ENCODE measurements at places on chromosomes 4 and X.

DNA sequence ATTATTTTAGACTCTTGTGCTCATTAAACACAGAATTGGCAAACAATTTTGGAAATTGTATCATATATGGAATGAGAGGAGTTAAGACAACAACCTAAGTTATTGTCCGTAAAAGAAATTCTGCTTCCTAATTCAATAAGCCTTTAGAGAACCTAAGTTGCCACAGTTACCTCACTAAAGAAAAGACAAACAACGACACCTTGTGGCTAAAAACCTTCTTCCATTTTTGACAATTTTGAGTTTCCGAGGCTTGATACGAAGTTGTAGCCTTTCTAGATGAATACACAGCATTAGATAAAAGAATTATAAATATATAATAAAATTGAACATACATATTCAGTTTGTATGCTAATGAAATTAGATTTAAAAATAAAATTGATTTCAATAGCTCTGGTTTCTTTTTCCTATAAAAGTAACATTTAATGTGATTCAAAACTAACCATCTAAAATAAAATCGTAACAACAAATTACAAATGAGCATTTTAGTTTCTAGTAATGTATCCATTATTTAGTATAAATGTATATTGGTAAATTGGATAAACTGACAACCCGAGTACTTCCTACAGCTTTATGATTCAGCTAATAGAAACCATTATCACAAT lies 275.1 kb downstream of the GPM6A start:
- peak; percentile 66 for DNase-seq

DNA sequence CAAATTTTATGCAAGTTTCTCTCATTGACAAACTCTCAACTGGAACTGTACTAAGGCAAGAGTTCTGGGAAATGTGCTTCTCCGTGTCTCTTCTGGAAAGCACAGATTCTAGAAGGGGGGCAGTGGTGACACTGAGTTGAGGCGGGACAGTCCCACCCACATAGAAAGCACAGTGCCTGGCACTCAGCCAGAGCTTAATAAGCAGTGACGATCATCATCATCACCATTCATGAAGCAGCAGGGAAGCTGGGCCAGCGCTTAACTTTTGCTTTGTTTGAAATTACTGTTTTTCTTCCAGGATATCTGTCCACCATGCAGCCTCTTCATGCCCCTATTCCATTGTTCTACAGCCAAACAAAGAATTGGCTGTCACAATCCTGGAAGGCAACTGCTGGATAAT lies 60.3 kb downstream of the BEND2 start:
- DNase-seq, result no peak

- no peak for DNase-seq
Observed at GRCh38 chr4:107937040-107937439, 5.7 kb downstream of the CYP2U1 start.

- no peak for DNase-seq
Observed at GRCh38 chr4:9781343-9782135, at the start of gene DRD5. Gene DRD5 (plus strand): TSS chr4:9781634. CDS start chr4:9782030, 396 bp downstream.

- peak; percentile 5 for DNase-seq
Observed at GRCh38 chrX:30910124-30910860, 21.2 kb upstream of the TAB3 start.

DNA sequence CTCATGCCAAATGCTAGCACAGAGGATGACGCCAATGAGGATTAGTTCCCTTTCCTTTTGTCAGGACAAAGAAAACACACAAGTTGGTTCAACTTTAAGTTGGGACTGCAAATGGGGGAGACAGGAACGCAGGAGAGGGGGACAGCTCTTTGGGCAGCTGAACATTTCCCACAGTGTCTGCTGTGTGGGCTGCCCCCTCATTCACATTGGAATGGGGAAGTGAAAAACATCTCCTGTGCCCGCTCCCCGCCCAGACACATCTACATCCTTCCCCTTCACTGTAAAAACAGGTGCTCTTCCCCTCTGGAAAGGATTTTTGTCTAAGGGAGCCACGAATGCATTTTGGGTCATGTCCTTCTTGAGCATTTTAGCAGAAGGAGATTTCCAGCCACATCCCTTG lies 44.5 kb upstream of the TBC1D9 start:
- no peak for DNase-seq

DNA sequence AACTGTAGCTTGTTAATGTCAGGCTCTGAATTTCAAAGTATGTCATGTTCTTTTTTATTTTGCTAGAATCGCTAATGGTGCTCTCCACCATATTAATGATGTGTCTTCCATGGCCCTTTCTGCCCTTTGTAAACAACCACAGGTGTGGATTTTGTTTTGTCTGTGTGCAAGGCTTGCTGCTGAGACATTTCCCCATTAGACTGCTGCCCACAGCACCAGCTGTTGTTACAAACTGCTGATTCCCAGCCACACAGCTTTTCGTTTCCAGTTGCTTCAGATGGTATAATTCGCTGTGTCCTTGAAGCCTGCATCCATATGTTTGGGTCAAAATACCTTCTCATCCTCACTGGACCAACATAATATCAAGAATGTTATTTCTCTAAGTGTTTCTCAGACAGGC lies 32.8 kb downstream of the KCNIP4 start:
- no peak for DNase-seq

- DNase-seq, result no peak
Observed at GRCh38 chr4:112557676-112558411, 41.9 kb upstream of the NEUROG2 start.

- DNase-seq, result peak; percentile 51
Observed at GRCh38 chrX:3712051-3712869, 1.2 kb downstream of the PRKX start.

DNA sequence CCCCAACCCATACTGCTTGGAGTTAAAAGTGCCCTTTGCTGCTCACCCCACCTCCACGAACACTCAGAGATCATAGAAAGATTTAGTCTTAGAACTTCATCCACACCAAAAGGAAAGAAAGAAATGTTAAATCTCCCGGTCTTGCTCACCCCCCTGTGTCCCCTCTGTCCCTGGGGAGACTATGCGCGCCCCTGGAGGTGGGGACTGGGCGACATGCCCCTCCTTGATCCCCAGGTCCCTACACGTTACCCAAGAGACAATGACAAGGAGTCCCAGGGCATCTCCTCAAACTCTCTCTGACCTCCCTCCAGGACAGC lies 620 bp downstream of the ITM2A start:
- DNase-seq, result no peak

DNA sequence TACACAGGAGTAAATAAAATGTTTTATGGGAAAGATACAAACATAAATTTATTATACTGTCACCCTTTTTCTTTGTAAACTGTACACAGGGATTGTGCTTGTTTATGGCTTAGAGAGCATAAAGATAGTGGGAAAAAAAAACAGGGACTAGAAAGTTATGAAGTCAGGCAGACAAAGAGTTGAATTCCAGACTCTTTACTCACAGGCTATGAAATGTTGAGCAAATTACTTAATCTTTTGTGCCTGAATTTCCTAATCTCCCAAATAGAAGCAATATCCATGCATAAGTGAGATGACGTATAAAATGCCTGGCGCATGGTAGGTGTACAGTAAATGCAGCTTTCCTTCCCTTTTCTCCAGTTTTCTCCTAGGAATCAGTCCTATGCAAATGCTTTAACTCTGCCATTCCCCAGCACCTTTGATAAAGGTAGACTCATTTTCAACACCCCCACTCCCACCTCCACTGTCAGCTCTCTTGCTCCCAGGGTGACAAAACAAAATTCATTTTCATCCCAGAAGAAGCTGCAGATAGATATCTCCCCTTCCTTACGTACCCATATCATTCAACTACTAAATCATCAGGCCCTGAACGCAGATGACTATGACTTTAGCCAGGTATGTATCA lies 44.5 kb upstream of the BTC start:
- DNase-seq, result peak; percentile 86

- peak; percentile 28 for DNase-seq
Observed at GRCh38 chr4:24489870-24490269, 94.5 kb downstream of the DHX15 start.

GRCh38 chrX:117120700-117121099 lies 657.9 kb upstream of the CT83 start:
- no peak for DNase-seq

DNA sequence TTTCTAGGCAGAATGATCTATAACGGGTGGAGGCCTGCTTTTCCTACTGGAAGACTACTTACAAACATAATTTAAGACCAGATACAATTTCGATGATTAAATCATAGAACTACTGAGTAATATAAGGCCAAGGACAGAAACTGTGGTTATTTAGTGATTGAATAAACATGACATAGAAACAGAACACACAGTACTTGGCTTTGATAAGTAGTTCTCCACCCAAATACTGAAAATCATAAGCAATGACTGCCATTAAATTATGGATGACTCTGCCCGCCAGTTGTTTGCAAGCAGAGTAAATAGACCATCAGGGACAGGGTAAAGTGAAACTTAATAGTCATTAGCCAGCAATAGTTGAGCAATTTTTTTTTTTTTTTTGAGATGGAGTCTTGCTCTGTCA lies 17.2 kb upstream of the SMIM14 start:
- DNase-seq, result peak; percentile 22

GRCh38 chr4:52431410-52431809 lies 227.7 kb downstream of the USP46 start:
- DNase-seq, result no peak

DNA sequence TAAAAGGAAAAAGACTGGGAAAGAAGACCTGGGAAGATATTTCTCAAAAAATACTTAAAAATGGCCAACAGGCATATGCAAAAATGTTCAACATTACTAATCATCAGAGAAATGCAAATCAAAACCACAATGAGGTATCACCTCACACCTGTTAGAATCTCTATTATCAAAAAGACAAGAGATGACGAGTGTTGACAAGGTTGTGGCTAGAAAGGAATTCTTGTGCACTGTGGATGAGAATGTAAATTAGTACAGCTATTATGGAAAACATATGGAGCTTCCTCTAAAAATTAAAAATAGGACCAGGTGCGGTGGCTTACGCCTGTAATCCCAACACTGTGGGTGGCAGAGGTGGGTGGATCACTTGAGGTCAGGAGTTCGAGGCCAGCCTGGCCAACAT lies 50.0 kb downstream of the C4orf46 start:
- no peak for DNase-seq

DNA sequence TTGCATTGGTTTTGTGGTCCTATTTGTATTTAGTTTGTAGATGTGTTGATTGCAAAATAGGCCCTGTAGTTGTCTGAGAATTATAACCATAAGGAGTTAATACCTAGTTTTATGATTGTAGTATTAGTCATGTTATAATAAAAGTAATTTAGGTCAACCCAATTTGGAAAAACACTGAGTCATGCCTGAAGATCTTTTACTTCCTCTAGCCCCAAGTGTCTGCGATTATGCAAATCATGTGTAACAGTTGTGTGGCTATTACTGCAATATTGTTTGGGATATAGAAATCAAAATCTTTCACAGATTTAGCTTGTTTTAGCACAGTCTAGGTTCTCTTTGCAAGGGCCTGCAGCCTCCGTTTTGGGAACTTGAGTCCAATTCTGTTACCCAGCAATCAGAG lies 12.6 kb downstream of the SRD5A3 start:
- peak; percentile 87 for DNase-seq

GRCh38 chr4:185472103-185472542 lies 590 bp upstream of the CCDC110 start:
- DNase-seq, result peak; percentile 19

DNA sequence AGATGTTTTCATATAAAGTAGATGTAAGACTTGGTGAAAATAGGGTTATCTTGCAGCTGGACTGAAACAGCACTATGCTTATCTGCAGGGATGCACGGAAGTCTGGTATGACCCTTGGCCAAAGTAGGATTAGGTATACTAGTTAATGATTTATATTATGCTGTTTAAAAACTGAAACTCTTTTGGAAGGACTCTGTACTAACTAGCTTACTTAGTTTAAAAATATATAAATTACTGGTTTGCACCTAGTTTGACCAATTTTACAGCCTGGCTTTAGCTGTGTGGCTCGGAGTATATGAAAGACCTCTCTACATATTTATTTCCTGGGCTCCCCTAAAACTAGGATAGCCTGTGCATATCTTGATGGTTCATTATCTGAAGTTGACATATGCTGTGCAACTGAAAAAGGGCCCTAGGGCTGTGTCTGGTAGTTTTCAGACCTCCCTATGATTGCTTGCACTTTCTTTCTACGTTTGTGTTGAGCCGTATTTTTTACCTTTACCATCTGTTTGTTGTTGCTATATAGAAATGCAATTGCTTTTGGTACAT lies 89.2 kb downstream of the TMEM144 start:
- DNase-seq, result no peak

DNA sequence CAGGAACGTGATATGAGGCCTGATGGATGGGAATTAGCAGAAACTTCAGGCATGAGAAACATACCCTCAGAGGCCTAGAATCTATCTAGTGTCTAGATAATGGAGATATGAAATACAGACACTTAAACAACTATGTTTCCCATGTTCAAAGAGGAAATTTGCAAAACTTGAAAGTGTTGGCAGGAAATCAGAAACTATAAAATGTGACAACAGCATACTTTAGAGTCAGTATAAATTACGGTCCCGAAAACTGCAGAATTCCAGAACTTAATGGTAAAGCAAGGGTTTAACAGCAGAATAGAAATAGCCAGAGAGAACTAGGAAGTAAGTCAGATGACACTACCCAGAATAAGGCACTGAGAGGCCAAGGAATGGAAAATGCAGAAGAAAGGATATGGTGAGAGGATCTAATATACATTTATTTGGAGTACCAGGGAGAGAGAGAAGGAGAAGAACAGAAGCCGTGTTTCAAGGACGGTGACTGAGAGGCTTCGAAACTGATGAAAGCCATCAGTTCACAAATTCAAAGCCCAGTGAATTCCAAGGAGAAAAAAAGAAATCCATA lies 7.4 kb downstream of the HTT-AS start:
- DNase-seq, result no peak

GRCh38 chr4:141350122-141350905 lies 129.6 kb downstream of the ZNF330 start:
- DNase-seq, result peak; percentile 83

- DNase-seq, result peak; percentile 82
Observed at GRCh38 chr4:81466841-81467671, 4.7 kb downstream of the RASGEF1B start.

GRCh38 chr4:107823870-107824349 lies 822 bp upstream of the SGMS2 start:
- no peak for DNase-seq

DNA sequence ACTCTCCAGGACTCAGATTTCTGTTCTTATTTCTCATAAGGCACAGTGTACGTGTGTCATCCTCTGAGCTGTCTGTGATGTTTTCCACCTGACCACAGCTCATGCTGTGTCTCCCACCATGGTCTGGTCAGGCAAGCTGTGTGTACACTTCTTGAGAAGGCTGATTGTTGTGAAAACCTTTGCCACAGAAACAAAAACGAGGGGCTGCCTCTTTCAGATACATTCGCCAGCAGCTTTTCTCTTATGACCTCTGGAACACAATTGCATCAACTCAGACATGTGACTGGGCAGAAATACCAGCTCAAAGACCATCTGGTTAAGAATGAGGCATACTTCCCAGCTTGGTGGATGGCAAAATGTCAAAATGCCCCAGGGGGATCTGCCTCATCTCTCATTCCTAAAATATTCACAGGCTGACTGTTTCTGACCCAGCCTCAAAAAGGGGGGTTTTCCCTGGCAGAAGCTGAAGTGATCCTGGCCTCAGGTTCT lies 46.1 kb downstream of the PGRMC2 start:
- DNase-seq, result peak; percentile 96

- no peak for DNase-seq
Observed at GRCh38 chr4:94334962-94335361, 7.7 kb downstream of the HPGDS start.

All from cardiac fibroblast (primary cell).